ENCODE measurements at places on chromosomes 3 and 15.

GRCh38 chr3:6281662-6282061 lies 579.3 kb upstream of the GRM7 start:
- DNase-seq: no peak

GRCh38 chr15:57777003-57777402 lies 70.5 kb downstream of the POLR2M start:
- no peak for DNase-seq

DNA sequence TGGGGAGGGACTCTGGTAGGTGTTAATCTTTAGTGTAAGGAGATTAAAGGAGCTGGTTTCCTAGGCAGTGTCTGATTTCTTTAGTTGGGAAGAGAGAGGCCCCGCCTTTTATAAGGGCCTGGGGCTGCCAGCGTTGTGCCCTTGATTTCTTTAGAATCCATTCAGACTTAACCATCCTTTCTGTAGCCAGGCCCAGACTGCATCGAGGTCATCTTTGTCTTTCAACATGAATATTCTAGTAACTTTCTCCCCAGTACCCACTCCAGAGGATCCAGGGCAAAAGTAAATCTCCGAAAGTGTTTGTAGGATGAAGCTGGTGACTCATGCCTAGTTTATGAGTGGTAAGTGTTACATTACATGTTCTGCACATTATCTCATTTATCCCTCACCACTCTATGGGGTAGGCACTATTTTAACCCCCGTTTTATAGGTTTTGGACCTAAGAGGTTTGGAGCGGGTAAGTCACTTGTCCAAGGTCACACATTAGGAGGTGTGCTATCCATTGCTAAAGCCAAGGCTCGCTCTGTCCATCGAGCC lies 11.8 kb upstream of the USP3 start:
- DNase-seq: no peak

GRCh38 chr15:66938114-66938830 lies 127.1 kb upstream of the SMAD3 start:
- DNase-seq: no peak

GRCh38 chr3:195916991-195917390 lies 8.6 kb upstream of the TNK2 start:
- DNase-seq: no peak

- no peak for DNase-seq
Measured at GRCh38 chr3:38575279-38575843, 74.1 kb downstream of the SCN5A start.

DNA sequence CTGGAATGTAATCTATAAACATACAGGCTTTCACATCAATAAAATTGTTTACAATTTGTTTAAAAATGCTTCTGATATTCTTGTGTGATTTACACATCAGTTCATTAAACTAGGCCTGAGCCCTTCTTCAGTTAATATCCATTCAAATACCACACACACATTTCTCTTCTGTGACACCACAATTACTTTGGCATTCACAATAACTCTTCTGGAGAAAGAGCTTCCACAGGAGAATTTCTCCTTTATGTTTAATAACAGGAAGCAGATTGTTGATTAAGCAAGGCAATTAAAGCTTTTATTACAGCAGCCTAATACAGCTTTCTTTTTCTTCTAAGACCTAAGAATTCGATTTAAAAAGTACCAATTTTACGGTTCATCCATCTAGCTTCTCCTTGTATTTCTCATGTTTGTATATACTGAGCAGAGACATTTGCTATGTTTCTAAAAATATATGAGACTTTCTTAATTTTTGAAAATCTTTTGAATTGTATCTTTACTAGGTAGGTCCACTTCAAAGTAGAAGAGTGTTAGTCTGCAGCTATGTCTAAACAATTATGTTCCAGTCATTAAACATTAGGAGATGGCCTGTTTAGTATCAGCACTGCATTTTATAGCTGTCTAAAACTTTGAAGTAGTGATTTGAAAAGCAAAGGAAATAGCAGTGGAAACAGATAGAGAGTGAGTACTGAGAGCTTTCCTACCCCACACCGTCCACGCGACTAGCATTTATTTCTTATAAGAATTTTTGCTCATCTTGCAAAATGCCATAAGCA lies 511.1 kb upstream of the UBE2E2 start:
- DNase-seq: no peak

DNA sequence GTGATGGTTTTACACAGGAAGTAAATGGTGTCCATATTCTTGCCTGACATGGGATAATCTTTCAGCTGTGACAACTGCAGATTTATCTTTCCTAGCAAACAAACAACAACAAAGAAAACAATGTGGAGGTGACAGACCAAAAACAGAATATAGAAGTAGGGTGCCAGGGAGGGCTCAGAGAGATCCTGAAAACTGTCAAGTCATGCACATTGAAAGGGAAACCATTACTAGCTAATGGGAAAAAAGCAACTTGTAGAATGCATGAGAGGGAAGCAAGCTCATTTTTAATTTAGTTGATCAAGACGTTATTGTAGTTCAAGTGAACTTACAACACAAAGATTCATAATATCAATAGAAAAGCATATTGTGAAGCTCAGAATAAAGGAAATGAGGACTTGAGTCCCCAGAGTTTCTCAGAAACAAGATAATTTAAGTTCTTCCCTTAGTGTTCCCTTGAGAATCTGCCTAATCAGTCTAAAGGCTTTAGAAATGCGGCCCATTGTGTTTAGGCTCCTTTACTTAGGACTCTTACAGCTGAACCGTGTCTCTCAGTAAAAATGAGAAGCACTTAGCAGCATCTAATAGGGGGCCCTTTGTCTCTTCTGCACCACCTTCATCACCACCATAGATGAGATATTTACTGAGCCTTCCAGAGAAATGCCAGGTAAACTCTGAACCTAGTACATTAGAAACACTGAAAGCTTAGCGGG lies 115.6 kb upstream of the CADPS start:
- DNase-seq: no peak

DNA sequence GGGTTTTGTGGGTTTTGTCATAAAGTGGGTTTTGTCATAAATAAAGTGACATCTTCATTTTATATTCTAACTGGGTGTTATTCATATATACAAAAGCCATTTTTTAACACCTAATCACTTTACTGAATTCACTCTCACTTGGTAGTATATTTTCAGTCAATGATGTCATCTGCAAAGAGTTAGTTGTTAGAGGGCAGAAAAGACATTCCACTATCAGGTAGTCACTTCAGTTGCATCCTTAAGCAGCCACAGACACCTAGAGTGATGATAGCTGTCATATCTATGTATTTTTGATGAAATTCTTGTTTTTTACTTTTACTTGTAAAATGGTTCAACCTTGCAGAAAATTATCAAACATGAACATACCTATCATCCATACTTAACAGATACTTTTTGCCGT lies 89.0 kb downstream of the DHX36 start:
- DNase-seq: no peak

- no peak for DNase-seq
Measured at GRCh38 chr3:14237457-14237856, 58.8 kb downstream of the LSM3 start.

DNA sequence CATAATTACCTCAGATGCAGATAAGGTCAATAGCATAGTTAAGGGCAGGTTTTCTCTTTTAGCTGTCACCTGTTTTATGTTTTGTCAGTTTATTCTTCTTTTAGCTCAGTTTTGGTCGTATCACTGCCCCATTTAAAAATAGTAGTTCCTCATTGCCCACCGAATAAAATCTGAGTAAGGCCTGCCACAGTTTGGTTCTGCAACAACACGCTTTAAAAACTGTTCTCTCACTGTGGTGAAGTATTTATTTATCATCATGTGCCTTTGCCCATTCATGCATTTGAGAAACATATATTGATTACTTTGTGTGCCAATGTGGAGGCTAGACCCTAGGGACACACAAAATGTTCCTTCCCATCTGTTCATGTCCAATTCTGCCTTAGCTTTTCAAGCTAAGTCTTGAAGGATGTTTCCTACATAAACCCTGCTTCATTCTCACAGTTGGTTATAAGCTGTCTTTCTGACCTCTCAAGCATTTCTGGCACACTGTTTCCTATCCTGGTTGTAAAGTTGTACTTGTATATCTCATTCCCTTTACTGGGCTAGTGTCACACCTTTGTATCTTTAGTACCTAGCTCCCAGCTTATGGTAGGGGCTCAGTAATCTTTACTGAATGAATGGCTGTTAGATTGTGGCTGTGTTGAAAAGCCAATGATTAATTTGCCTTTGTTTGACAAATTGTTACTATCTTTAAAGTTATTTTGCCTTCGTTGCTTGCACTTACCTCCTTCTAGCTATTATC lies 23.9 kb downstream of the AKAP13 start:
- DNase-seq: no peak

- no peak for DNase-seq
Measured at GRCh38 chr3:79558943-79559342, 208.9 kb downstream of the ROBO1 start.

DNA sequence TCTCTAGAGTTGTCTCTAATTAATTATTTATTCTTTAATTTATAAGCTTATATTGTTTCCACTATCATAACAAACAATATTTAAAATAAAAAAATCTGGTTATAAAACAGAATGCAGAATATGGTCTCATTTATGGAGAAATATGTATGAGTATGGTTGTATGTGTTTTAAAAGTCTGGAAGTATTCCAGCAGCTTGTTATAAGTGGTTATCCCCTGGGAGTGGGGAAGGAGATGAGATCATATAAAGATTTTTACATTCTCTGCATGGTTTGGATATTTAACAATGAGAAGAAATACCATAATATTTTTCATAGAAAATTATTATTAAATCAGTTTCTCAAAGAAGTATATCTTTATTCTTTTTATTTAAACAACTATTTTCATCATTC lies 135.4 kb upstream of the MB21D2 start:
- DNase-seq: no peak

GRCh38 chr15:39934397-39935071 lies 619 bp downstream of the EIF2AK4 start:
- DNase-seq: no peak

DNA sequence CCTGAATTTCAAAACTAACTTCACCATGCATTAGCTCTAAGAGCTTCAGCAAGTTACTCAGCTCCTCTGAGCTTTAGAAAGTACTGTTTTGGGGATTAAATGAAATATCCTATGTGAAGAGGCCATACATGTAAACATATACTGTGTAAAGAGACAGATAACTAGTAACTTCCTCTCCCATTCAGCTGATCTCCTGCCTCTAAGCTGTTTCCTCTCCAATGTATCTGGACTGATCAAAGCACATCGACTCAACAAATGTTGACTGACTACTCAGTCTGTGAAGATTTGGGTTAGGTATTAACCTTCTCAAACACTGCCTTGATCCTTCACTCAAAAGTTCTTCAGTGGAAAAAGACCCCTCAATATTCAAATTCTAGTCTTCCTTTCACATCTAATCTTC lies 82.0 kb downstream of the BOC start:
- DNase-seq: no peak

- no peak for DNase-seq
Measured at GRCh38 chr3:151467069-151467468, 6.2 kb upstream of the IGSF10 start.
